LHCN-M2 (cell line): ENCODE measurements at places on chromosomes 3 and 15.

- no peak for DNase-seq
Observed at GRCh38 chr3:169562988-169563774, 100.3 kb downstream of the MECOM start.

GRCh38 chr15:47787875-47788274 lies 70.6 kb downstream of the SEMA6D start:
- DNase-seq = no peak

- DNase-seq = no peak
Observed at GRCh38 chr3:152048831-152049230, 175.4 kb downstream of the SUCNR1 start.

GRCh38 chr3:155815030-155815545 lies 9.0 kb upstream of the C3orf33 start:
- no peak for DNase-seq

- no peak for DNase-seq
Observed at GRCh38 chr3:195708061-195708460, 12.7 kb upstream of the MUC20 start.

- peak; percentile 79 for DNase-seq
Observed at GRCh38 chr3:100561459-100562158, 47.8 kb upstream of the ADGRG7 start.

DNA sequence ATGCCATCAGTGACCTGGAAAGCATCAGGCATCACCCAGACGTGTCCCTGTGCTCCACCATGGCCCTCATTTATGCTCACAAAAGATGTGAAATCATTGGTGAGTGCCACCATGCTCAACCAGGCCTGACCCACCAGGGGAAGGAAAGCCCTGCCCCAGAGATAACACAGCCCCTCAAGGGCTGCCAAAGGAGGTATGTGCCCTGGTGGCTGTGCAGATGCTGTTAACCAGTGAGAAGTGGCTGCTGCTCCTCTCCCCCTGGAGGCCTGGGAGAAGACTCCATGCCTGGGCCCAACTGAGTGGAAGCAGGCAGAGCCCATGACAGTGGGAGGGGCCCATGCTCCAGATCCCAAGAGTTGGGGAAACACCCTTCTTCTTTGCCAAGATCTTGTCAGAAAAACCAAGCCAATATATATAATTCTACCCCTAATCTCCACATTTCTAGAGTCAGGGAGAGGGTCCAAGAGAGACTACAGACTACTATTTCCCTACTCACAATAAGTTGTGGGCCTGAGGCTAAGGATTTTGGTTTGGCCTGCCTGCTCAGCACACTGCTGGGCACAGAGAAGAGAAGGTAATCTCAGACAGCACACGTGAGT lies 2.7 kb downstream of the TTC21A start:
- DNase-seq = no peak

DNA sequence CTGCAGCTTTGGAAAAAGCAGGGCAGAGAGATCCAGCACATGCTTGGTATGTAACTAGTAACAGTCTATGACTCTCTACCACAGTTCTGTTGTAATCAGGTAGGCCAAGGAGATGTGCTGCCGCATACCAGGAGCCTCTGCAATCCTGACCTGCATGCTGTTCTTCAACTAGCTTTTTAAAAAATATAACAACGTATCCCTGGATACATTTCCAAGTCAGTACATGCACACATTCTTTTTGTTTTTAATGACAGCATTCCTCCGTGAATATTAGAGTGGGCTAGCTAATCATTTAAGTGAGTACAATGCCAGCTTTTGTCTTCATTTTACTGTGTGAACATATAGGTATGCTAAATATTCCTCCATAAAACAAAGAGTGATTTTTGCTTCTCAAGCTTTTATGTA lies 437.8 kb downstream of the RBMS3 start:
- DNase-seq = no peak

- no peak for DNase-seq
Observed at GRCh38 chr15:100308213-100308600, 33.6 kb downstream of the ADAMTS17 start.

DNA sequence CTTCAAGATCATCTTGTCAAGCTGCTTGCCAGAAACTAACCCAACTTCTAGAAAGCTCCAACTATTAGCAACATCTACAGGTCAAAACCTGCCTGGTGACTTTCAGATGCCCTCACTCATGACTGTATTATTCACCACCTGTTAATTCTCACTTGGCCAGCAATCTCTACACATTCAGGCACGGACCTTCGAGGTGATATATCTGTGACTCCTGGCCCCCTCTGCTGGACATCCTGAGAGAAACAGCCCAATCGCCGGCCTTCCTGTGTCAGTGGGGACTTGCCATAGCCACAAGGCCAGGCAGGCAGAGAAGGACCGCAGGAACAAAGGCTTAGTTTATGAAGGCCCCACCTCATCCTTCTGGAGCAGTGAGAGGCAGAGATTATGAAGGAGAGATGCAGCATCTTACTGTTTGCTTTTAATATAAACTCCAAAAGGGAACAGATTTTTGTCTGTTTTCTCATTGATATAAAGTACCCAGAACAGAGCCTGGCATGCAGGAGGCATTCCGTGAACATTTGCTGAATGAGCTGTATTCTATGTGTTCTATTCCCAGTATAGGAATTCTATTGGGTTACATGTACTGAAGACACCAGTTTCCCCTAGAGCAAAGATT lies 24.4 kb upstream of the OCA2 start:
- peak; percentile 78 for DNase-seq

GRCh38 chr15:25244731-25245585 lies 193.9 kb downstream of the UBE3A start:
- DNase-seq = no peak

- peak; percentile 32 for DNase-seq
Observed at GRCh38 chr3:10417847-10418246, 87.5 kb downstream of the ATP2B2 start.

- no peak for DNase-seq
Observed at GRCh38 chr3:63061449-63061848, 186.2 kb upstream of the CADPS start.

- DNase-seq = no peak
Observed at GRCh38 chr3:174659511-174659910, 199.6 kb upstream of the NAALADL2 start.

DNA sequence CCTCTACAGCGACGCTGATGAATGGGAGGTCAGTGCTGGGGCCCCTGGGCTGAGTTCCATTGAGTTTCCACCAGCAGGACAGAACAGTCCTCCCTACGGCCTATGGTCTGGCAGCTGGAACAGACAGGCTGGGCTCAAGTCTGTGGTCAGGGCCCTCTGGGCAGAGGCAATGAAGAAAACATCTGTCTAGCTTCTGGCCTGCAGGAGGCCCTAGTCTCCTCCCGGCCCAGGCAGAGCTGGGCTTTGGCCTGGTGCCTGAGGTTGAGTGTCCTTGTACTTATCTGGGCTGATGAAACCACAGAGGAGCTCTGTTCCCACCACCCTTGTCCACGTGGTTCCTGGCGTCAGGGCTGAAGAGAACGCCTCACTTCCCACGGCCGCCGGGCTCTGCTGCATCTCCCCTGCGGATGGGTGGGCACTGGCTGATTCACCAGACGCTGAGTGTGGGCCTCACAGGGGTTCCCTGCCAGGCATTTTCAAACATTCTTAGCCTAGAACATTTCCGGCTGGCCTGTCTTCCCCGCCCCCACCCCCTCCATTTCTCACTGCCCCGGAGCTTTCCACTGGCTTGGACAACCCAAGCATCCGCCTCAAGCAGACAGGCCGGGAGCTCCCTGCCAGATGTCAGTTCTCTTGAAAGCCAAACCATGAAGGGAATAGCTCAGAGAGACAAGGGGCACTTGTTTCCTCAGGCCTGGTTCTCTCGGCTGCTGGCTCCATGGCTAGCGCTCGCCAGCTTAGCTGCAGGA lies 20.3 kb downstream of the PPCDC start:
- DNase-seq = peak; percentile 98

- no peak for DNase-seq
Observed at GRCh38 chr15:29018120-29018805, 132.5 kb downstream of the APBA2 start.

GRCh38 chr3:158086361-158086760 lies 19.9 kb downstream of the SHOX2 start:
- no peak for DNase-seq
